HT1080 (cell line): ENCODE measurements at places on chromosomes 6 and 20. TPM values are rescaled to one million over a fixed set of nuclear protein-coding genes. Genes with fewer than 3 reads are reported as not detected.

DEFB132 gene
- not detected in 2 replicates for total RNA-seq

- no peak for DNase-seq
These were observed 36.0 kb upstream of the FOXO3 start for GRCh38 chr6:108524528-108525248.

DNA sequence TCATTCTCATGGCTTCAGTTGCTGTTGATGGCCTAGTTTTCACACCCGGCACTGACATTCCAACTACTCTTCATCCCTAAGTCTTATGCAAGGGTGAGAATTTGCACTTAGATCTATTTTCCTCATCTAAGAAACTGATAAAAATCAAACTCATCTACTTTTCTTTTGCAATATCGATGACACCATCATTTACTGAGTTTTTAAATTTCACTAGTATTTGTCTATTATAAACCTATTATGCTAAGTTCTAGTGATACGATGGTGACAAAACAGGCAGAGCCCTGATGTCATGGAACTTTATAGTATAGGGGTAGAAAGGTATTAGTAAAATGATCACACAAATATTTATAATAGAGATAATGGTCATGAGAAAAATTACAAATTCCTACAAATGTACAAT, 167.9 kb upstream of the CITED2 start:
- DNase-seq, result no peak

RAMACL gene
- 0.07 and 0.19 TPM in 2 replicates for total RNA-seq

PPIL6 gene
- 0.05 TPM in 1 of 2 replicates, not detected in the other for total RNA-seq

MYH7B gene
- 0.33 TPM in 1 of 2 replicates, not detected in the other for total RNA-seq

GRCh38 chr20:45841407-45842129, 8.0 kb downstream of the SNX21 start:
- no peak for DNase-seq

DNA sequence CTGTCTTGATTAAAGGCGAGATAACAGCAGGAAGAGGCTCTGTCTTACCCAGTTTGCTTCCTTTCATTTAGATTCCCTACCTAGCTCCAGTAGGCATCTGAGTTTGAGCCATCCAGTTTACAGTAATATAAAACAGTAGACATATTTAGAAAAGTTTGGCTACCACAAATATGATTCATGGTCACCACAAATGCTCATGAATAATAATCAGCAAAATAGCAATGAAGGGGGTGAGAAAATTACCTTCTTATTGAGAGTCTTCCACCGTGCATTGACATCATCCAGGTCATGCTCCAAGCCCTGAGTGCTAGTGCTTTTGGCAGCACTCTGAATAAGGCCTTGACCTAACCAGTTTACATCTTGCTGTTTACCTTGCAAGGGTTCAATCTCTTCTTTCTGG, 106.2 kb downstream of the DST start:
- DNase-seq, result no peak

- DNase-seq, result no peak
These were observed 12.1 kb downstream of the BCL2L1 start for GRCh38 chr20:31710423-31711108.

- no peak for DNase-seq
These were observed 70.0 kb downstream of the GFOD1 start for GRCh38 chr6:13417431-13417830.

DNA sequence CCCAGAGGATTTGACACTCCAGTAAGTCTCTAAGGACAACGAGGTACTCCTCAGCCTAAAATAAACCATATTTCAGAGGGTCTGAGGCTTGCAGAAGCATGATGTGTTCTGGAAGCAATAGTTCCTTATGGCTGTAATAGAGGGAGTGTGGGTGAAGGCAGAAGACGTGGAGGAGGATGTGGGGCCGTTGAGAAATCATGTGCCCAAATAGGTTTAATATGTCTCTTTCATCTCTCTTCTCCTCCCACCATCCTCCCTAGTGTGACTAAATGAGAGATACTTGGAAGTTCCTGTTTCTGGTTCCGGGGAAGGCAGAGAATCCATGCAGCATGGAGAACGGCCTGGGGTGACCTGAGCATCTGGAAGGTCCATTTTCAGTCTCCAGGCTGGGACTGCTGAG, 174.0 kb upstream of the RSPO3 start:
- no peak for DNase-seq

DNA sequence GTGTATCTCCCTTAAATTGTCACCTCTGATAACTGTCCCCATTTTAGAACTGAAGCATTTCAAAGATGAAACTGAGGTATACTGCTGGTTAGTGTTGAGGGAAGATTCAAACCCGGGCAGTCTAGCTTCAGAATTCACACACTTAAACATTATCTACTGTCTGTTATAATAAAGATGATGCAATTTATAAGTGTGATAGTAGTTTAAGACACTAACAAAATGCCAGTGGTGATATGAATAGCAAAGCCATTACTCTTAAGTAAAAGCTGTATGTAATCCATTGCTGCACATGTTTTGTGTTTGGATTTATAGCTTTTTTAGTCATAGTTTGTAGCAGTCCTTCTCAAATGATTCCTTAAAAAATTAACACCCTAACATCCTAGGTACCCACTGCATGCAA, 19.8 kb downstream of the USP45 start:
- no peak for DNase-seq

DNA sequence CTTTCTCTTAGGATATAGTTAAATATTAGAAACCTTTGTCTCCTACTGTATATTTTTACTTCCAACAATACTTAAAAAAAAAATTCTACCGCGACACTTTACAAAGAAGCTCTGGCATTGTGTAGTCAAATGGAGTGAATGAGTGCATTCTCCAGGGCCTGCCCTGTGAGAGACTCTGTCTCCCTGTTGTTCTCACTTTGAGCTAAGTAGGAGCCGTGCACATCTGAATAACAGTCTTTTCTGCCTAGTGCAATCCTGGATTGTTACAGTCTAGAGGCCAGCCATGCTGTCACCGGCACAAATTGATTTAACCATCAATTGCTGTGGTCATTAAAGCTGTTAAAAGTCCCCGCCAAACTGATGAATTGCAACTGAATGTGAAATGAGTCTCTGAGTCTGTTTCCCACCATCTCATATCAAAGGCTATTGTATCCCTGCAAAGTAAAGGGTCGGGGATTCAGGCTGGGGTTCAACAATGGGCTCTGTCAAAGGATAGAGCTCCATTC, 156.0 kb downstream of the RFPL4B start:
- no peak for DNase-seq

DNA sequence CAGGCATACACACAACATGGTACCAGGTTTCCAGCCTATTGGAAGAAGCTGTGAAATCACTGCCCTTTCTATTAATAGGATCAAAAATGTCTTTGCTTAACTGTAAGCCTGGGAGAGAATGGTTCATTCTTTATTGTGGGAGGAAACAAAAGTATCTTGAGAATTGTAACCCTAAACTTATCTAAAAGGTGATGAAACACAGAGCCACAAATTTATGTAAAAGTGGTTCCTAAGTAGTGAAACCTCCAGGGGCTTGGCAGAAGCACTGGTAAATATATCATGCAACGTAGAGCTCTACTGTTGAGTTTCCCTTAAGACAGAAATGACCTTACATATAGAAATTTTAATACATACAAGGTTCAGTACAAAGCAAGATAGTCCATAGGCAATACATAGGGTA, 17.2 kb upstream of the NOX3 start:
- no peak for DNase-seq

DNA sequence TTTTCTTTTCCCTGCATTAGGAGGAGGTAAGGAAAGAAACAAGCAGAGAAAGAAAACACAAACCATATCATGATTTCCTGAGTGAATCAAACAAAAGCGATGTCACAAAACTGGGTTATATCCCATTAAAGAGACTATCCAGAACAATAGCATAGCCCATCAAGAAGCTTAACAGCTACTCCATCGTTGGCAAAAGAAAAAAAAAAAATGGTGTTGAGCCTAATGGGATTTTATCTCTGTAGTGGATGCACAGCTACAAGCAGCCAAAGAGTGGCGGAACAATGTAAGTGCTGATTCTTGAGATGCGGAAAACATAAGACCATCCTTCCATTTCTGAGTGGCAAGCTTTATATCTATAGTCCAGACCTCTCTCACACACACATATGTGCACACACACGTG, 106.2 kb upstream of the NRSN1 start:
- no peak for DNase-seq

- no peak for DNase-seq
These were observed 494.1 kb downstream of the HACE1 start for GRCh38 chr6:104365451-104366234.

ABHD16B gene
- total RNA-seq, result not detected in 2 replicates

DNA sequence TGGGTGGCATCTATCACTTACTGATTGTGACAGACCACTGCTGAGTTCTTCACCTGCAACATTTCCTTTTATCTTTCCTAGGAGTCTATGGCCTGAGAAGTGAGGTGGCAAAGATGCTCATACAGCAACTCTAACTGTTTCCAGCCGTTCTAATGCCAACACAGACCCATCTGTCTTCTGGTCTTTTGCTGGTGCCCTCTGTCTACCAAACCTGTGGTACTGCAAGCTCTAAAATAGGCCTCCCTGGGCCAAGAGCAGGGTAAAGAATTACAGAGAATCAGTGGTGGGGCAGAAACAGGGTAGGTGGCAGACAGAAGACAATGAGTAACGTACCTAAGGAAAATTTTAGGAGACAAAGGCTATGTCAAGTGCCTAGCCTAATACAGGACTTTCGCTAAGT, 611.0 kb upstream of the FLRT3 start:
- no peak for DNase-seq

PTPRT gene
- total RNA-seq, result not detected in 2 replicates

GRCh38 chr20:64164123-64164836, at the start of gene MYT1:
Gene MYT1 (plus strand): TSS chr20:64164452. CDS start chr20:64198862, 34,410 bp downstream.
- no peak for DNase-seq

LINC00237 gene
- not detected in 2 replicates for total RNA-seq
